ENCODE measurements at places on chromosomes 7 and 10.

- no peak for DNase-seq
Measured at GRCh38 chr10:114349522-114350215, 54.6 kb downstream of the AFAP1L2 start.

GRCh38 chr7:13279854-13280435 is 592.5 kb downstream of the ARL4A start:
- DNase-seq = peak; percentile 8

- no peak for DNase-seq
Measured at GRCh38 chr7:28237363-28237762, 56.8 kb upstream of the JAZF1 start.

GRCh38 chr10:11823122-11823988 is at the start of gene PROSER2:
TSS of gene PROSER2 (plus strand) at chr10:11823356. CDS start at chr10:11852078, 28,722 bp downstream.
- DNase-seq = peak; percentile 64

DNA sequence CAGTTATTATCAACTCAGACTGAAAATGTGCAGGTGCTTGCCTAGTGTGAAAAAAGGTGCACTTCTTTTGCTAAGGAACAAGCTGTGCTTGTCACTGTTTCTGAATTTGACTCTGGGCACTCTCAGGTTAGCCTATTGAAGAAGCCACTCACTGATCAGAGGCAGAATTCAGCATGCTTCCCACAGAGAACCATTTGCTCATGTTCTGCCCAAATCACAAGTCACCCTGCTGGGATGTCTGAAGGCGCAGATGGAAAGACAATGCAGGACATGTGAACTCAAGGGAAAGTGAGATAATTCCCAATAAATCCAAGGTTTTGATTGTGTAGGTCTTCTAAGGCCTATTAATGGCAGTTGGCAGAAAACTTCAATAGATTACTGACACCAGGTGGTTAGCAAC is 47.8 kb upstream of the CSTF2T start:
- DNase-seq = no peak

DNA sequence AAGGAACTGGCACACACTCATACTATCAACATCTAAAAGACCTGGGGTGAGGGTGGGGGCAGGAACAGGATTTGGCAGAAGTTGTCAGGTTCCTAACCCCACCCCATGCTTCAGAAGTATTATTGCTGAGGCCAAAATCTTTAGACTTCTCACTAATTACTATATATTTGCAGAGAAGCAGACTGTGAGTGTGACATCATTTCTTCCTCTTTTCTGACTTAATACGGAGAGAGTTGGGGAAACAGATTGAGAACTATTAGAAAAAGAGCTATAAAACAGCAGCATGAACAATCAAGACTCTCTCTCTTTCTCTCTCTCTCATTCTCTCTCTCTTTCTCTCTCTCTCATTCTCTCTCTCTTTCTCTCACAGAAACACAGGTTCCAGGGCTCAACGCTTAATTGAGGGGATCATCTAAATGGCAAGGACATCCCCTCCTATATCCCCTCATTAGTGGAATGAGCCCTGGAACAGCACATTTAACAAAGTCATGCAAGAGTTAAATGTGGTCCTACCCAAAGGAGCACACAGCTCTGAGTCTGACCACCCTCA is 94.8 kb downstream of the KCNMA1 start:
- DNase-seq = no peak

- no peak for DNase-seq
Measured at GRCh38 chr10:46515793-46516192, 40.7 kb downstream of the GPRIN2 start.

DNA sequence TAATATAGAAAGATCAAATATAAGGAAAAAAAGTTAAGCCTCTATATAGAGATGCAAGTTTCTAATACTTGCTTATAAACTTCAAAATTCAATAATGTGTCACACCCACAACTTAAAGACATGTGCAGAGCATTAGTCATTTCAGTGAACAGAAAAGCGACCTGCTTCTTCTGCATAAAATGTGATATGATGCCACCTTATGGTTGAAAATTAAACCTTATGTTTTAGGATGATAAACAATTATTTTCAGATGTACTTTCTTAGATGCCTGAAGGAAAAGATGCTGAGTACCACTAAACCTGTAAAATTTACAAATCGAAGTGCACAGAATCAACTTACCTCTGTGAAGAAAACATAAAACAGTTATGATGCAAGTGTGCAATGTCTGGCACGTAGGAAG is 96.0 kb downstream of the MTERF1 start:
- peak; percentile 70 for DNase-seq

- DNase-seq = no peak
Measured at GRCh38 chr7:44114586-44115310, 8.6 kb downstream of the POLD2 start.

GRCh38 chr10:99815621-99816020 is 33.2 kb downstream of the ABCC2 start:
- no peak for DNase-seq

DNA sequence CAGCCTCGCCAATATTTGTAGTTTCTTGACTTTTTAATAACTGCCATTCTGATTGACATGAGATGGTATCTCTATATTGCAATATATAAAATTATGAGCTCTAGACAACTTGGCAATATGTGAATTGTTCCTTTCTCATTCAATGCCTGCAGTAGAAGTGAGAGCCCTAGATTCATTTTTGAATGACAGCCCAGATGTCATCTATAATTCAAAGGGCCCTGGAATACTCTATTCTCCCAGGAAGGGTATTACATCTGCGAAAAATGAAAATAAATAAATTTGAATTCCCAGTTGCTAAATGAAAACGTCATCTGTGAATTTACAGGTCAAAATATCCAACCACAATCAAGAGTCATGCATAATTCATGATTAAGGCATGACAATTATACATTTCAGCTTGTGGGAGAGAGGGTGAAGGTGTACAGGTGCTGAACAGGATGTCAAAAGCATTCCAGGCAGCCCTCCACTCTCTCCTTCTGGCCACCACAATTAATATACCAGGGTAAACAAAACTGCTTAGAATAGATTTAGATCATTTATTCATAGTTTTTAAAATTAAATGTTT is 1147.3 kb downstream of the XPNPEP1 start:
- no peak for DNase-seq

All from RWPE1 (cell line).